Activated CD4-positive, alpha-beta T cell treated with anti-CD3 and anti-CD28 coated beads, Interleukin-2, amount 50 U/mL, for 48 hours (primary cell): ENCODE measurements at places on chromosomes 13 and 19.

GRCh38 chr19:15680478-15681322 lies 7.8 kb downstream of the CYP4F12 start:
- DNase-seq: no peak

DNA sequence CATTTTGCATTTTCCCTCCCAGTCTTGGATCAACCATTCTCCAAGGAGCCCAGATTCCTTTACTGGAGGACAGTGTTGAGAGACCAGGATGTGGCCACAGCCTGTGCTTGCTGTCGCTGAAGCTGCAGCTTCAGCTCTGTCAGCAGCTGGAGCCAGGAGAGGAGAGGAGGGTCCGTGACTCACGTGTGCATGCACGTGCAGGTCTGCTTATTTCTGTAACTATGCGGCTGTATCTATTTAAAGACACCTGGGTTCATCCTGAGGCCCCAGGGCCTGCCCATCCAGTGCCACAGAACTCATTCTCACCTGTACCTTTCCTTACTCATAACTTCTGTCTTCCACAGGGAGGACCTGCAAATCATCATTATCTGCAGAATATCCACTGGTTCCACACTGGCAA lies 8.2 kb upstream of the LAMP1 start:
- DNase-seq: no peak

DNA sequence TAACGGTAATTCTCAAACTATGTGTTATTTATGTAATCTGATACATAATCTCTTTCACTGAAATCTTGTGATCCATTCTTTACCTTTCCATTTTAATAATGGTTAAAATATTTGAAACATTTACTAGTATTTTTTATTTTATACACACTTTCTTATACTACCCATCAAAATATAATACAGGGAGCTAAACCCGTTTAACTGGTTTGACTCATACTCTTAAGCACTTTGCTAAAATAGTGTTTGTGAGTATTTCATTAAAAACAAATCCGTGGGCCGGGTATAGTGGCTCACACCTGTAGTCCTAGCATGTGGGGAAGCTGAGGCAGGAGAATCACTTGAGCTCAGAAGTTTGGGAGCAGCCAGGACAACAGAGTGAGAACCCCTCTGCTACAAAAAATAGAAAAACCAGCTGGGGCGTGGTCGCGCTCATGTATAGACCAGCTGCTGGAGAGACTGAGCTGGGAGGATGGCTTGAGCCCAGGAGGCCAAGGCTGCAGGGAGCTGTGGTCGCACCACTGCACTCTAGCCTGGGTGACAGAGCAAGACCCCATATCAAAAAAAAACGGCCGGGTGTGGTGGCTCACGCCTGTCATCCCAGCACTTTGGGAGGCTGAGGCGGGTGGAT lies 43.8 kb upstream of the DCUN1D2 start:
- no peak for DNase-seq

GRCh38 chr13:48648446-48648845 lies 5.3 kb upstream of the CYSLTR2 start:
- no peak for DNase-seq

- no peak for DNase-seq
Observed at GRCh38 chr13:77219401-77219800, 107.5 kb downstream of the MYCBP2 start.

DNA sequence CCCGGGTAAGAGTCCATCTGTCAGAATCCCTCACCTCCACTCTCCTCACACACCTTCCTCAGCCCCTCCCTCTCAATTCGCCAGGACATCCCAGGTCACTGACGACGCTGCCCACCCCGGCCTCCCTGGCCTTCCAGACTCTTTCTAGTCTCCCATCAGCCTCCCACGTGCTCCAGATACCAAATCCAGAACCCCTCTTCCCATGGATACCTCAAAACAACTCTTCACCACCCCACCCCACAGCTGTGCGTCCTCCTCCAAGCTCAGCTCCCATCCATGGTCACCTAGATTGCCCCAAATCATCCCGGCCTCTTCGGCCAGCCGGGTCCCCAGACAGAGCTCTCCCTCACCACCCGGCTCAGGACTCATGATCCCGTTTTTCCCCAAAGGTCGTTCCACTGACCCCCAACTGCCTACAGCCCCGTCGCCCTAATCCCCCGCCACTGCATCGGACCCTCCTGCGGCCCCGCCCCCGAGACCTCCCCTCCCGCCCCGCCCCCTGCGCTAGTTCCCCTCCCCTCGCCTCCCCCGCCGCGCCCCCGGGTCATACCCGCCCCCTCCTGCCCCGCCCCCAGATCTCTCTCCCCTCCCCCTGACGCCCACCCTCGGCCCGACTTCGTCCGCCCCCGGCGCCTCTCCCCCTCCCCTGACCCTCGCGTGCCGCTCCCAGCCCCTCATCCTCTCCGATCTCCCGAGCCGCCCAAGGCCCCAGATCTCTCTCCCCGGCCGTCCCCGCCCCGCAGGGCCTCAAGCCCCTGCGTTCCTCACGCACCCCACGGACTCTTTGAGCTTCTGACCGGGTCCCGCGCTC lies 546 bp downstream of the UBXN6 start:
- DNase-seq: peak; percentile 41

- DNase-seq: no peak
Observed at GRCh38 chr19:21498651-21499050, 6.8 kb upstream of the ZNF429 start.

- DNase-seq: no peak
Observed at GRCh38 chr13:95327190-95327589, 25.9 kb upstream of the ABCC4 start.

DNA sequence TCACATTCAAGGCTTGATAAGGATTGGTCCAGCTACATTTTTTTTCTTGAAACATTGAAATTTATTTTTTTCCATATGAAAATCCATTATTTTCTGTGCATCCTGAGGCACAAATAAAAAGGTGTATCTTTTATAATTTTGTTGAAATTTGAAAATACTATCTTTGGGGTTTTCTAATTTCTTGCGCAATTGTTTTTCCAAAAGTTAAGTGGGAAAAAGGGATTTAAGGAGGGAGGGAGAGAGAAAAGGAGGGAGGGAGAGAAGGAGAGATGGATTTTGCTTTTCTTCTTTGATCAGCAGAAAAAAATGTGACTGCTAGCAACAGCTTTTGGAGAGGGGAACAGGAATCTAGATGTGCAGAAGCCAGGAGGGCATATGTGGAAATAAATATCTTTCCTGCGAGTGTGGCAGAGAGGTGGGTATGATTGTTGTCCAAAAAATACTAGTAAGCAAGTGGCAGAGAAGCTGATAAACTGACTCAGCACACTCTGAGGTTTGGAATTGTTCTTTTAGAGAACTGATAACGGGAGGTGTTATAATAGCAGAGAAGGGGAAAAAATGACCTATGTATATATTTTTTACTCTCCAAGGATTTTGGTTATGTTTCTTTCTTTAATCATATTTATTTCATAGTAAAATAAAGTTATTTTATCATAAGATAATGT lies 61.2 kb upstream of the EDNRB start:
- no peak for DNase-seq

DNA sequence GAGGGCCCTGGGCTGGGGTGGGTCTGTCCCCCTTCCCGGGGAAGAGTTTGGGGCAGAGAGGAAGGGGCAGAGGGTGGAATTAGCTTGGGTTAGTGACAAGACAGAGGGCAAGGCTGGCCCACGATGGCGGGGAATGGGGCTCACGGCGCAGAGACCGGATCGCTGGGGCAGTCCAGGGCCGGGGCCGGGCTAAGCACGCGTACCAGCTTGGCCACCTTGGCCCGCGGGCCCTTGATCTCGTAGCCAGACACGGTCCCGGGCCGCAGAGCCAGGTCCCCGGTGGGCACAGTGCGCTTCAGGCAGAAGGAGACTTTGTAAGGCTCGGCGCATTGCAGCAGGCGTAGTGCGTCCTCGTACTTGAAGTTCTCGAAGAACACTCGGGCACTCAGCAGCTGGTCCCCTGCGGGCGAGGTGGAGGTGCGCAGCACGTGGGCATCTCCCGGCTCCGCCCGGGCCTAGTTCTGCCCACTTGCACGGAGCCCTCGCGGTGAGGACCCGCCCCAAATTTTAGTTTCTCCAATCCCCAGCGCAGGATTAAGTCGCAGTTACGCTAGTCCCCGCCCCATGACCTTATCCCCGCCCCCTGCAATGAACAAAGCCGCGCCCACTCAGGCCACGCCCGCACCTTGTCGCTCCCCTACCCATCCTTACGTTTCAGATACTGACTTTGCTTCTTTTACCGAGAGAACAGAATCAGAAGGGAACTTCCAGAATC lies 8.6 kb upstream of the HIPK4 start:
- DNase-seq: peak; percentile 73

GRCh38 chr13:99374169-99374991 lies 67.2 kb upstream of the GPR183 start:
- DNase-seq: no peak

DNA sequence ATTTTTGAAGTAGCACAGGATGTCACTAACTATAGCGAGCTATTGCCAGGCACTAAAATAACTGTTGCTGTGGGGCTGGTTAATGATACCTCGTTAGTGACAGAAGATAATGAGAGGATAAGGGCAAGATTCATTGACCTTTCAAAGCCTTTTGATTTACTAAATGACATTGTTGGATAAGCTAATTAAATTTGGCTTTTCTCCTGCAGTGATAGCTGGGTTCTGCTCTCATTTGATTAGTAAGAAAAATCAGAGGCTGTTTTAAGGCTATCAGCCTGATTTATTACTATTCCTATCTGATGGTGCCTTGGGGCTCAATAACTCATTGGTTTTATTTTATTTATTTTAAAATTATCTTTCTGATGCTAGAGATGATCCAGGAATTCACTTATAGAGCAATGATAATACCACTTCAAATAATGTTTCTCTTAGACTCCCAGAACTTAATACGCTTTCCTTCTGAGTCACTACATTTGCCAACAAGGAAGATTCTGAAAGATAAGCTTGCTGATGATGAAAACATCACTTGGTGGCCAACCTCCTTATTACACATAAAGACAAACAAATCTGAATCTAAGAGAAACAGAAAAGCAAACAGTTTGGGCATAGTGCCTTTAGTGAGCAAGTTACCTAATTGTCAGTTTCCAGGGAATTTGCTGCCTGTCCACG lies 501.3 kb upstream of the ARGLU1 start:
- no peak for DNase-seq

DNA sequence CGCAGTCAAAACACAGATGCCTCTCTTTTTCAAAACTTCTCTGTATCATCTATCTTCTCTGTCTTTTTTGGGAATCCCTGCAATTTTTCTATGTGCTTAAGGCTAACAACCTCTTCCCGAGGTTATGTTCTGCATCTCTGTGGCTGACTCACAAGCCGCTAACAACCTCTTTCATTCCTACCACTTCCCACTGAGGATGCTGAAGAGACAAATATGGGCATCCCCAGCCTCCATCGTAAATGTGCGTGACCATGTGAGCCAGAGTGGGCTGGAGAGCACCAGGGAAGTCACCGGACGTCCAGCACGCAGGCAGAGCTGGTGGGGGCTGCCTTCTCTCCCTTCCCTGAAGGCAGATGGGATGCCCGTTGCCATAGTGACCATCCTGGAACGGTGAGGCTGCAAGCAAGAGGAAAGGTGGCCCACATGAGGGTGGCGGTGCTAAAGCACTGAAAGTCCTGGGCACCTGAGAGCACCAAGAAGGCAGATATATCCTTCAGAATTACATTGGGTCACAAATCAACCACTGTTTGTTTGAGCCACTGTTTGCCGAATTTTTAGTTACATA lies 122.8 kb downstream of the SHISA2 start:
- DNase-seq: no peak

- DNase-seq: no peak
Observed at GRCh38 chr19:50162988-50163387, at the start of gene IZUMO2. Gene IZUMO2 (minus strand): TSS chr19:50163281. CDS start chr19:50163194, 87 bp downstream.

DNA sequence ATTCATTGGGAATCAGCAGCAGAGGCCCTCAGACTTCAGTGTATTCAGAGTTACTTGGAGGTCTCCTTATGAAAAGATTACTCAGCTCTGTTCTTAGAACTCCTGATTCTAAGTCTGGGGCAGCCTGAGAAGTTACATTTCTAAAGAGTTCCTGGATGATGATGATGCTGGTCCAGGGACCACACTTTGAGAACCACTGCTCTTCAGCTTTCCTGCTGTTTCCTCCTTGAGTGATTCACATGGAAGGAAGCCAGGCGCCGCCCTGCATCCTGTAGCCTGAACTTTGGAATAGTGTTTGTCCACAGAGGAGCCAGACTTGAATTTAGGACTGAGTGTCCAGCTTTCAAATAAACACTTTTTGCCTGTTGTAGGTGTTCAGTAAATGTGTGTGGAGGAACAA lies 2.9 kb downstream of the CEBPG start:
- no peak for DNase-seq

GRCh38 chr13:26855921-26856320 lies 95.3 kb upstream of the GPR12 start:
- DNase-seq: no peak

GRCh38 chr19:46697204-46697960 lies 19.5 kb downstream of the PRKD2 start:
- peak; percentile 30 for DNase-seq

DNA sequence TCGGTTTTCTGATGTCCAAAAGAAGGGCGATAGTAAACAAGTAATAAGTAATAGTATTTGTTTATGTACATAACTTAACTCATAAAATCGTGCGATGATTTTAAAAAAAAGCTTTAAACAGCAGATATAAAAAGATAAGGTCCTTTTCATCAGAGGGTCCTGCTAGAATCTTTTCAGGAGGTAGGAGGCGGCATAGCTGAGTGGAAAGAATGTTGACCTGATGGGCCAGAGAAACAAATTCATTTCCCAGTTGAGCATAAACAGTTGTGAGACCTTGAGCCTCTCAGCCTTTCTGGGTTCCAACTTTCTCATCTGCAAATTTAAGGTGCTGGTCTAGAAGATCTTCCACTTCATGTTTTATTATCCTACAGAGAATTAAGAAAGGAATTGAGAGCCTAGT lies 173.5 kb downstream of the LACC1 start:
- DNase-seq: no peak

- DNase-seq: no peak
Observed at GRCh38 chr13:33860526-33860925, 42.6 kb downstream of the RFC3 start.

DNA sequence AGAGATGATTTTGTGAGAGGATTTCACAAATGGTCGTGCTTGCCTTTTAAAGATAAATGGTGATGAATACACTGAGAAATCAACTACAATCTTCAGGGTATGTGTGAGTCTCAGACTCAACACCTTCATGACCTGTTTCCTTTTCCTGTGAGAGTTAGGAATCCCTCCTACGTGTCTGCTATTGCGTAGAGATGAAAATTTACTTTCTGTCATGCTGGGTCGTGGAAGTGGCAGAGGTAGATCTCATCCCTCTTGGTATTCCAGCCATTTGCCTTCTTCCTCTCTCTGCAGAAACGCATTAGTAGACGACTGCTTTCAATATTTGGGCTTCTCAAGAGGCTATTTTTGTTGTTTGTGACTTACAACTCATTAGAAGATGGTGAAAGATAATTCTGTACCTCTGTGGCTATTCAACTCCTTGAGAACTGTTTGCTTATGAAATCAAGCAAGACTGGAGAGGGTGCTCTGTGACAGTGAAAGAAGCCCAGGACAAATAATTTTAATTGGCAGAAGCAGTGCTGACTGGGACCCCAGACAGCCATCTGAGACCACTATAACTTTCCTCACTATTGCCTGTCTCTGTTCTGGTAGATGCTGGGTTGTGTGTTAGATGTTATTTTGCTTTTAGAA lies 233.1 kb downstream of the LACC1 start:
- no peak for DNase-seq

GRCh38 chr13:24251525-24251924 lies 57.9 kb upstream of the C1QTNF9 start:
- peak; percentile 71 for DNase-seq

- no peak for DNase-seq
Observed at GRCh38 chr19:49196527-49197240, 39.1 kb downstream of the TRPM4 start.

GRCh38 chr19:46466536-46467196 lies 4.7 kb downstream of the PNMA8A start:
- DNase-seq: peak; percentile 26

- DNase-seq: no peak
Observed at GRCh38 chr13:108220041-108220440, 1.8 kb downstream of the ABHD13 start.
